ENCODE measurements at places on chromosomes 13 and 19.

DNA sequence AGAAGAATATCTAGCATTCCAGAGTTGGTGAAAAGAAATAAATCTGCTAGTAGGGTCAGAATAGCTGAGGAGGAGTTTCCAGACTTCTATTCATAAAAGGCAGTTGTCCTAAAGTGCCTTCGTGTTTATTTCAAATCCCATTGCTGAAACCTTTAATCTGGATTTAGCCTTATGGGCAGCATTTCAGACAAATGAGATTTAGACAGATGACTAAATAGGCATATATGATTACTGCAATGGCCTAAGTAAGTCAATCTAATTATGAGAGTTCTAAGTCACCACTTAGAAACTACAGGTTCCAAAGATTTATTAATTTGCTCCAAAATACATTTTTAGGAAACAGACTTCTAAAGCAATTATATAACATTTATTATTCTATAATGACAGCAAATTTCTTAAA lies 368.7 kb downstream of the LIG4 start:
- DNase-seq, result no peak

DNA sequence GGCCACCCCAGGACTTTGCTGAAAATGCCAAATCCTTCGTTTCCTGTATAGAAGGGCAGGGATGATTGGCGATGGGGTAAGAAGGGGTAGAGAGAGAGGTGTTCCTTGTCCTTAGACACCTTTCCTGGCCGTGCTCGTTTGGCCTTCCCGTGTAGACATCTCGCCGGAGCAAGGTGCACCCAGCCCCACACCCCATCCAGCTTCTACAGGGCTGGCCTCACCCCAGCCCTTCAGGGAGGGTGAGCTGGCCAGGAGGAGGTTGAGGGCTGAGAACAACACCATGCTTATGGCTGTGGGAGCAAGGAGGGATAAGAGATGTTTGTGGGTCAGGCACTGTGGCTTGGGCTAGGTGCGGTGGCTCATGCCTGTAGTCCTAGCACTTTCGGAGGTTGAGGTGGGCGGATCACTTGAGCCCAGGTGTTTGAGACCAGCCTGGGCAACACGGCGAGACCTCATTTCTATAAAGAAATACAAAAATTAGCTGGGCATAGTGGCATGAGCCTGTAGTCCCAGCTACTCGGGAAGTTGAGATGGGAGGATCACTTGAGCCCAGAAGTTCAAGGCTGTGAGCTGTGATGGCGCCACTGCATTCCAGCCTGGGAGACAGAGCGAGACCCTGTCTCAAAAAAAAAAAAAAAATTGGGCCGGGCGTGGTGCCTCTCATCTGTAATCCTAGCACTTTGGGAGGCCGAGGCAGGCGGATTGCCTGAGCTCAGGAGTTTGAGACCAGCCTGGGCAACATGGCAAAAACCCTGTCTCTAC lies 15.5 kb downstream of the SMARCA4 start:
- DNase-seq, result no peak

- peak; percentile 61 for DNase-seq
These were observed 2.1 kb upstream of the HOOK2 start for GRCh38 chr19:12777217-12778016.

DNA sequence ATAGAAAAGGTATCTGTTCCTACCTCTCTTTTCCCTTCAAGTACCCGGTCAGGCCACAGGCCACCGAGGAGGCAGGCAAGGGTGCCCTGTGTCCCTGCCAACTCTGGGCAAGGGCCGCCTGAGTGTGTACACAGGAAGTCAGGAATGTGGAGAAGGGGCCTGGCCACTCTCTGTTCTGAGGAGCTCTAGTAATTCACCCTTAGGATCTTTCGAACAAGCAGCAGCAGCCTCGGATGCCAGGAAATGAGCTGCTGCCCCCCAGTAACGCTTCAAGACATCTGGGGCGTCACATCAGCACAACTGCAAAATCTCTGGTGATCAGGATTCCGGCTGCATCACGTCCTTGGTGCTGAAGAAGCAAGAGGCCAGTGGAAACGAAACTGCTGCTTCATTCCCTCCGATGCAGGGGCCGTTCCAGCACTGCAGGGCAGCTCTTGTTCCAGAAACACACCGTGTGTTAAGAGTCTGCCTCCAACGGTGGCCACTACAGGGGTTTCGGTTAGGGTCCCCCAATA lies 2.0 kb downstream of the RAB20 start:
- no peak for DNase-seq

DNA sequence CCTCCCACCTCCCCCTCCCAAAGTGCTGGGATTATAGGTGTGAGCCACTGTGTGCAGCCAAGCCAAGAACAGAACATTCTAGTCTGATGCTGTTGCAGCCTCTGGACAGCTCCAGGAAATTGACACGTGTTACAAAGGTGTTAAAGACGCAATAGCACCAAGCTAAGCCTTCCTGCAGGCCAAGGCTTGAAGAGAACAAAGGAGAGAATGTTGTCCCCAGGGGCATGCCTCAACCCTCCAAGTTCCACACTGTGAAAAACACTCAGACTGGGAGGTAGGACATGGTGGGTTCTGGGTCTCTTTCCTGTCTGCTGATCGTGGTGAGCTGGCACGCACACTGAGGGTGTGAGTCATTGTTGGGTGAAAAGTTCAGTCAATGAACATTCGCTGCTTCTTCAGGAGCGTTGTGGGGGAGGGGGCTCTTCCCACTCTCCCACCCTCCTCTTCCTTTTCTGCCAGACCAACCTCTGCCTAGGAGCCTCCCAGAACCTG lies 5.3 kb upstream of the PTPRS start:
- DNase-seq, result no peak

DNA sequence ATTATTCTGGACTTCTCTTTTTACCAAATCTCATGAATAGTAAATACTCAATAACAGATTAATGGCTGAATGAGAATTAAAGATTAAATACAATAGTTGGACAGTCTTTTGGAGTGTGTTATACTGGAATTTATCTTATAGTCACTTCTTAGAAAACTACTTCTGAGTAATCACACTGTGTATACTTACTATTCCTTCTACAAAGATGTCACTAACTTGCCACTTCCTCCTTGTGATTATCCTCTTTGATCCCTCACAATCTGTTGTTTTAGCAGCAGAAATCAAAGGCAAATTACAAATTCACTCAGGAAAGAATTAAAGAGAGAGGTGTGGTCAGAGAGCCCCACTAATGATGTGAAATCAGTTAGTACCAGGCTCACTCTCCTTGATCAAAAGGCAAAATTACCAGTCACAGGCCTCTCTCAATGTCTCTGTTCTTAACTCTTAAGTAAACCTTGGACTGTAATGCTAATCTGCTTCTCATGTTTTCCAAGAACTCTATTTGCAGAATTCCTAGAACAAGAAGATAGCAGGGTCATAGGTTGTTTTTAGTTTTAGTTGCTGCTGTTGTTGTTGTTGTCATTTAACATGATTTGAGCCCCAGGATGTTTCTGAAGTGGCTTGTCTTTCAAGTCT lies 37.3 kb upstream of the FNDC3A start:
- DNase-seq, result no peak

DNA sequence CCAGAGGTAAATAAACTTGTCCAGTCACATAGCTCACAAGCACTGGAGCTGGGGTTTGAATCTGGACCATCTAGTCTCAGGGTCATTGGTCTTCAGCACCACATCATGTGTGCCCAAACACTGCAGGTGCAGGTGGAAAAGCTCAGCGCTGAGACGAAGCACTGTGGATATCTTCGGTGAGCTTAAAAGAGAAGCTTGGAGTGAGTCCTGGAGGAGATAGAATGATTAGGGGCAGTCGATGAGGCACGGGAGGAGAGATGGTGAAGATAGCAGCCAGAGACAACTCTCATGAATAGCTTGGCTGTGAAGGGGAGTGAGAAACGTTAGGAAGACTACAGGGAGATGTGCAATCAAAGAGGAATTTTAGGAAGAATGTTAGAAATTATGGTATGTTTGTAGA lies 389.3 kb downstream of the FGF9 start:
- DNase-seq, result no peak

GRCh38 chr19:32171719-32172151 lies 173.7 kb upstream of the ZNF507 start:
- DNase-seq, result no peak

- DNase-seq, result no peak
These were observed 37.9 kb upstream of the HTR2A start for GRCh38 chr13:46934749-46935148.

GRCh38 chr19:17615889-17616685 lies 60.6 kb downstream of the COLGALT1 start:
- no peak for DNase-seq

- no peak for DNase-seq
These were observed 133.5 kb downstream of the DNAJC15 start for GRCh38 chr13:43156916-43157315.

DNA sequence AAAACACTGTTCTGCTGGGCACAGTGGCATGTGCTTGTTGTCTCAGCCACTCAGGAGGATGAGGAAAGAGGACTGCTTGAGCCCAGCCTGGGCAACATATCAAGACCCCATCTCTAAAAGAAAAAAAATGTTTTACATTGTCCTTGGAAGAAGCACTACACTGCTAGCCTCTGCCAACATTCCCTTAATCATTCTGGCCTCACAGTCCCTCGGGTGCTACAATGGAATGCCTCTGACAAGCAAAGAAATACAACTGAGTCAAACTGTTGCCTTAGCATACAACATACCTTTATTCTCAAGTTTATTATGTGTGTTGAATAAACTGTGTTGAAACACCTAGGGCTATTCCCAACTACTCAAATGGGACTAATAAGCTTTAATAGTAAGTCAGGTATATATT lies 56.1 kb downstream of the PSPC1 start:
- no peak for DNase-seq

GRCh38 chr13:74274916-74275315 lies 140.7 kb upstream of the KLF12 start:
- DNase-seq, result no peak

DNA sequence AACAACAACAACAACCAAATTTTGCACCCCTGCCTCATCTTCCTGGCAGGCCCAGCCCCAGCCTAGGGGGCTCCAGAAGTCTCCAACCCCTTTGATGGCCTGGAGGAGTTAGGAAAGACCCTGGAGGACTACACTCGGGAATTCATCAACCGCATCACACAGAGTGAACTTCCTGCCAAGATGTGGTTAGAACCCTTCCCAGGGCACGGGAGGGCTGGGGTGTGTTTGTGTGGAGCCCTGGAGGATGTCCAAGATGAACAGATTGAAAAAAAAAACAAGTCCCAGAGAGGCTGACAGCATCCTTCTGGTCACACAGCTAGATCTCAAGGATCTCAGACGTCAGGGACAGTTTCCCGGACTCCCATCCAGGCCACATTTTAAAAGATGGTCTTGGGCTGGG lies 13.3 kb downstream of the APOC1 start:
- DNase-seq, result no peak

- DNase-seq, result no peak
These were observed 315.2 kb downstream of the ATP8A2 start for GRCh38 chr13:25686831-25687470.

DNA sequence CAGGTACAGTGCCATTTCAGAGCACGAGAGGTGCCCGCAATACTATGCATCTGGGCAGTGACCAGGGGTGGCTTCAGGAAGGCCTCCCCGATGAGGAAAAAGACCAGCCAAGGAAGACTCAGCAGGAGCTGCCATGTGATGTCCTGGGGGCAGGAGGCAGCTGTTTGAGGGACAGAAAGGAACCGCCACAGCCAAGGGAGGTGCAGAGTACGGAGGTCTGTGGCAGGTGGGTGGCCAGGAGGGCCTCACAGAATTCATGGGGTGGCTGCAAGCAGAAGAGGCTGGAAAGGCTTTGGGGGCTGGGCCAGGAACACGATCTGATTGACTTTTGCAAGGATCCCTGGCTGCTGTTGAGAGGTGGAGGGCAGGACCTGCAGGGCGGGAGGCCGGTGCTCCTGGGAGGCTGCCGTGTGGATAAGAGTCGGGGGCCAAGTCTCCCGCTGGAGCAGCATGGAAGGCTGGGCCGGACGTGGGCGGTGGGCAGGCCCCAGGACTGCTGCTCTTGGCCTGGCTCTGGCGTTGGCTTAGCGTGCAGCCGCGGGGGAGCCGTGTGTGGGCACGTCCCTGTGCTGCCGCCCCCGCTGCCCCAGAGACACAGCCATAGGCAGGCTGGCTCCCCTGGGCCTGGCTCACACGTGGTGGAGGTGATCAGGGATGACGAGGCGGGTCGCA lies 29.1 kb downstream of the CEBPA start:
- no peak for DNase-seq

DNA sequence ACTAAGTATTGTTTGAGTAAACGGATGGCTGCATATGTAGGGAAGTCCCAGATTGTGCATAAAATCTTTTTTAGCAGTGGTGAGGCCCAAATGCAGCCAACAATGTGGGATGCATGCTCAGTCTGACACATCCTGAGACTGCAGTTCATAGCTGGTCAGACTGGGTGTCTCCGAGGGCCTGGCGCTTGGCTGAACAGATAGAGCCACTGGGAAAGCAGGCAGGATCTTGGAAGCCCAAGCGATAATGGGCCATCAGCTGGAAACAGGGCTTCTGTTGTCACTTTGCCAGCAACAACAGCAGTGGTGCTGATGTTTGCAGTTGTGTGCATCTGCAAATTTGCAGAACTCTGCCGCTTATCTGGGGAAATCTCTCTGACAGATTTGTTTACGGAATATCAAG lies 36.1 kb downstream of the MTUS2 start:
- DNase-seq, result no peak
